ENCODE measurements at places on chromosomes 1 and 21.

- peaks cover 6% of the 10 kb centered on the region for H3K27me3 ChIP-seq
- H3K36me3 ChIP-seq = no peaks in the 10 kb centered on the region
- no peaks in the 10 kb centered on the region for H3K4me1 ChIP-seq
- no peak for DNase-seq
- no peak overlapping the region for H3K4me3 ChIP-seq
These were observed 93.4 kb upstream of the KCNK1 start for GRCh38 chr1:233520261-233521191.

DNA sequence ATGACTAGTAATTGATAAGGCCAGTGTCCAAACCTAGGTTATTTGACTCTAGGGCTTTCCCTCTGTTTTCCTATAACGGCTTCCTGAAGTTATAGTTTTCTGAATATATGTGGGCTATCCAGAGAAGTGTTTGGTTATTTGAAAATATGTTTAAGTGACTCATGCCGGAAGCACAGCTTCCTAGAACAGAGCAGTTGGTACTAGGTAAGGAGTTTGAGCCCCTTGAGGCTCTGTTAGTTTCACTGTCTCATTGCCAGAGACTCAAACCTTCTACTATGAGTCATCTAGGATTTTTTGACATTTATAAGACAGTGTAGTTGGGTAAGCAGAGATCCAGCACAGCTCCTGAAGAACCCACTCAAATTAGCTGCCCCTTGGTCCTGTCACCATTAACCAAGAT lies 27.1 kb upstream of the LEPR start:
- peaks cover 2% of the 10 kb centered on the region for H3K36me3 ChIP-seq
- peaks cover 35% of the 10 kb centered on the region for H3K4me1 ChIP-seq
- H3K27me3 ChIP-seq = no peaks in the 10 kb centered on the region
- peak; percentile 3 for DNase-seq
- H3K4me3 ChIP-seq = no peak overlapping the region

GRCh38 chr1:184941735-184942134 lies 32.6 kb downstream of the NIBAN1 start:
- peaks cover 8% of the 10 kb centered on the region for H3K27me3 ChIP-seq
- no peak overlapping the region for H3K4me3 ChIP-seq
- H3K36me3 ChIP-seq = peaks cover 9% of the 10 kb centered on the region
- DNase-seq = peak; percentile 14

DNA sequence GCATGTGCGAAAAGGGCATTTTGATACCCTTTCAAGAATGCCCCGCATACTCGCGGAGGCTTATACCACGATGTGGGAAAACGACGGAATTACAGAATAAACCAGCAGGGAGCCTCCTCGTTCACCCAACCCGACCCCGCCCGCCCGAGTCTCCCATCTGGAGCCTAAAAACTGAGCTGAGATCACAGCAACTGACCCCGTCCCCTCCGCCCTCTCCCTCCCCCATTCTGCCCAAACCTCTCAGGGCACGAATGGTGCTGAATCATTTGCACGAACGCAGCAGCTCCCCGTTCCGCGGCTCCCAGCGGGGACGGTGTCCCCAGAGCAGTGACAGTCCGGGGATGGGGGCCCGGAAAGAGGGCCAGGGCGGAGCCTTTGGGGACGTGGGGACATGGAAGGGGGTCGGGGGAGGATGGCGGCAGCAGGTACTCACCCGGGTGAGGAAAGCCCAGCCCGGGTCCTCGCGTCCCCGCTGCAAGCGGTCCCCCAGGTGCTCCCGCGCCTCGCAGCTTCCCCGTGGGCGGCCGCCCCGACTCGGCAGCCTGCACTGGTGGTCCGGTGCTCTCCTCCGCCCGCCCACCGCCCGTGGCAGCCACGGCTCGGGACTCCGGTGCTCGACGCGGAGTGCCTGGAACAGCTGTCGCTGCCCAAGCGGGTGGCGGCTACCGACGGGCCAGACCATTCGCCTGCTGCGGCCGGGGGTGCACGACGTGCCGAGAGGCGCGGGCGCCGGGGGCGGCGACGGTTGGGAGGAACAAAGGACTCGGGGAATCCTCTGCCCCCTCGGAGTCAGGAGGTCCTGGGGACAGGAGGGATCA lies at the start of gene TTLL7:
Gene TTLL7, minus strand, starts transcription at position 635 of the 818 bp plus-strand sequence. CDS start 46,921 bp downstream, outside the sequence.
- H3K36me3 ChIP-seq = no peaks in the 10 kb centered on the region
- peak within 1 kb of the TSS; percentile 77 for H3K4me3 ChIP-seq
- peaks cover 58% of the 10 kb centered on the region for H3K27me3 ChIP-seq
- peaks cover 10% of the 10 kb centered on the region for H3K4me1 ChIP-seq
- H3K27ac ChIP-seq = peak within 1 kb of the TSS; percentile 18

DNA sequence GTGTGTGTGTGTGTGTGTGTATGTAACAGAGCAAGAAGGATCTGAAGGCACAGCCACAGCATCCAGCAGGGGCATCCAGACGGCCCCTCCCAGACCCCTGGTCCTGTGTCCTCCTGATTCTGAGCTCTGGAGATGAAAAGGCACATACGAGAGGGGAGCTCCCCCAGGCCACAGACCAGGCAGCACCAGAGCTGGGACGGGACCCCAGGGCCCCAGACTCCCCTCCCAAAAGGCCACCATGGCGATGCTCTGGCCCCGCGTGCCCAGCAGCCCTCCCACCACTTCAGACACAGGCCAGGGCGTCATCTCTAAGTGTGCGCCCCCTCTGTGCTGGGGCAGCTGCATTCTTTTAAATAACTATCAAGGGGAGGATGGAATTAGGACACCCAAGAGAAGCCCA lies 245.8 kb downstream of the MATN1 start:
- DNase-seq = no peak
- peaks cover 7% of the 10 kb centered on the region for H3K27me3 ChIP-seq
- no peak overlapping the region for H3K4me3 ChIP-seq
- H3K27ac ChIP-seq = no peak overlapping the region
- H3K4me1 ChIP-seq = no peaks in the 10 kb centered on the region

GRCh38 chr1:169009666-169010065 lies 96.8 kb upstream of the ATP1B1 start:
- H3K27me3 ChIP-seq = no peaks in the 10 kb centered on the region
- no peak overlapping the region for H3K4me3 ChIP-seq
- peaks cover 13% of the 10 kb centered on the region for H3K4me1 ChIP-seq
- DNase-seq = no peak
- H3K36me3 ChIP-seq = no peaks in the 10 kb centered on the region
- no peak overlapping the region for H3K27ac ChIP-seq

DNA sequence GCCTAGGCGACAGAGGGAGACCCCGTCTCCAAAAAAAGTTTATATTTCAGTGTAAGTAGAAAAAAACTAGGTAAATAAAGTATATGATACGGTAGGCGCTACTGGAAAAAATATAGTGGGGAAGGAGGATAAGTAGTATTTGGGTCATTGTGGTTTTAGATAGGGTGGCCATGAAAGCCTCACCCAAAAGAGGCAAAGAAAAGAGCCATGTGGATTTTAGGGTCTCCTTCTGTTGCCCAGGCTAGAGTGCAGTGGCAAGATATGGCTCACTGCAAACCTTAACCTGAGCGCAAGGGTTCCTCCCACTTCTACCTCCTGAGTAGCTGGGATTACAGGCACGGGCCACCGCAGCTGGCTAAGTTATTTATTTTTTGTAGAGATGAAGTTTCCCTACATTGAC lies 17.1 kb downstream of the LEPR start:
- H3K27ac ChIP-seq = no peak overlapping the region
- H3K27me3 ChIP-seq = no peaks in the 10 kb centered on the region
- no peaks in the 10 kb centered on the region for H3K4me1 ChIP-seq
- peaks cover 4% of the 10 kb centered on the region for H3K36me3 ChIP-seq
- no peak for DNase-seq

DNA sequence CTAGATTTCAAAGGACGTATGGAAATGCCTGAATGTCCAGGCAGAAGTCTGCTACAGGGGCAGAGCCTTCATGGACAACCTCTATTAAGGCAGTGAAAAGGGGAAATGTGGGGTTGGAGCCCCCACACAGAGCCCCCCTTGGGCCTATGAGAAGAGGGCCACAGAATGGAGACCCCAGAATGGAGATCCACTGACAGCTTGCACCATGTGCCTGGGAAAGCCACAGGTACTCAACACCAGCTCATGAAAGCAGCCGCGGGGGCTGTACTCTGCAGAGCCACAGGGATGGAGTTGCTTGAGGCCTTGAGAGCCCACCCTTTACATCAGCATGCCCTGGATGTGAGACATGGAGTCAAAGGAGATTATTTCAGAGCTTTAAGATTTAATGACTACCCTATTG lies 108.7 kb downstream of the DMRTB1 start:
- no peak overlapping the region for H3K4me3 ChIP-seq
- H3K27me3 ChIP-seq = peaks cover 24% of the 10 kb centered on the region
- H3K36me3 ChIP-seq = no peaks in the 10 kb centered on the region

- no peak overlapping the region for H3K4me3 ChIP-seq
- H3K27ac ChIP-seq = no peak overlapping the region
- peaks cover 24% of the 10 kb centered on the region for H3K36me3 ChIP-seq
- DNase-seq = no peak
- no peaks in the 10 kb centered on the region for H3K27me3 ChIP-seq
These were observed 101.8 kb downstream of the CD247 start for GRCh38 chr1:167416506-167416905.

GRCh38 chr1:214367841-214368240 lies 86.9 kb downstream of the SMYD2 start:
- no peaks in the 10 kb centered on the region for H3K36me3 ChIP-seq
- no peaks in the 10 kb centered on the region for H3K4me1 ChIP-seq
- peaks cover 21% of the 10 kb centered on the region for H3K27me3 ChIP-seq

GRCh38 chr1:15355968-15356625 lies 53.6 kb upstream of the EFHD2 start:
- no peak overlapping the region for H3K4me3 ChIP-seq
- no peaks in the 10 kb centered on the region for H3K36me3 ChIP-seq
- no peak overlapping the region for H3K27ac ChIP-seq

DNA sequence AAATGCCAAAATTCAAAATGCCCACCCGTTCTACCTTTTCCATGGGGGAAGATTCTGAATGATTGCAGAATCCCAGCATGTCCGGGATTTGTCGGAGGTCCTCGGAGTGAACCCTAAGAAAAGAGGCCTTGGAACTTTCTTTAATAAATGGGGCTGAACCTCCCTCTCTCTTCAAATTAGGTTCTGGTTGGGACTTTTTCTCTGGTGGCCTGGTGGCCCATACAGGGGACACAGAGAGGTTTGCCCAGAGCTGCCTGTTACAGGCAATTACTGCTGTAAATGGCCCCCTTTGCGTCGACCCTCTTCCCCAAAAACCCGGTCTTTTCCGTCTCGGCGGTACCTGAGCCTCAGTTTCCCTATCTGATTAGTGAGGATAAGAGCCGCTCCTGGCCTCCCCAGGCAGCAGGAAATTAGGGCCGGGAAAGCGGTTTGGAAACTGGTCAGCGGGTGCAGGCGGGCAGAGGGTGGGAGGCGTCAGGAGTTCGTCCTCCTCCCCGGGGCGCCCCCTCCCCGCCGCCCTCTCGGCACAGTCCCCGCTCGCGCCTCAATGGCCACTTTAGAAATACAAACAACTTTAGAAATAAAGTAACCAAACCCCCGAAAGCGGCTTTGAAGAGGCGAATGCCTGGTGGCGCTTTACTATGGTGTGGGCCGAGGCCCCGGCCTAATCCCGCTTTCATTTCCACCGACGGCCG lies 15.6 kb downstream of the PAX7 start:
- no peak for DNase-seq
- no peak overlapping the region for H3K27ac ChIP-seq
- no peaks in the 10 kb centered on the region for H3K36me3 ChIP-seq
- H3K4me3 ChIP-seq = no peak overlapping the region
- H3K4me1 ChIP-seq = peaks cover 24% of the 10 kb centered on the region

- no peak overlapping the region for H3K4me3 ChIP-seq
- no peak overlapping the region for H3K27ac ChIP-seq
- DNase-seq = no peak
These were observed 16.0 kb downstream of the VANGL2 start for GRCh38 chr1:160416369-160416768.

DNA sequence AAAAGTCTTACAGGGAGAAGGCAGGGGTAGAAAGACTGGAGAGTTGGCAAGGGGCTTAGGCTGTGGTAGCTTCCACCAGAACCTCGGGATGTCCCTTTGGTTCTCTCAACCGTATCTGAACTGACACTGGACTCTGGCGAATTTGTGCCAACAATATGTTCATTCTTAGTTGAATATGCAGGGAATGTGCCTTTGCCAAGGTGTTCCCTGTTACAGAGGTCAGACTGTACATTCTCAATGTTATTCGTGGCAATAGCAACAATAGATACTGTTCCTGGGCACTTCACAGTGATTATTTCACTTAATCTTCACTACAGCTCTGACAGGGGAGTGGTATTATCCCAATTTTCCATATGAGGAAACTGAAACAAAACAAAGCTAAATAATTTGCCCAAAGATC lies 51.5 kb upstream of the RAB3GAP2 start:
- no peaks in the 10 kb centered on the region for H3K36me3 ChIP-seq
- no peak overlapping the region for H3K27ac ChIP-seq
- H3K4me3 ChIP-seq = no peak overlapping the region
- H3K4me1 ChIP-seq = no peaks in the 10 kb centered on the region
- peaks cover 9% of the 10 kb centered on the region for H3K27me3 ChIP-seq
- no peak for DNase-seq

- no peak overlapping the region for H3K27ac ChIP-seq
- H3K4me1 ChIP-seq = peaks cover 51% of the 10 kb centered on the region
- DNase-seq = no peak
These were observed 9.5 kb downstream of the IL6R start for GRCh38 chr1:154414606-154415005.

DNA sequence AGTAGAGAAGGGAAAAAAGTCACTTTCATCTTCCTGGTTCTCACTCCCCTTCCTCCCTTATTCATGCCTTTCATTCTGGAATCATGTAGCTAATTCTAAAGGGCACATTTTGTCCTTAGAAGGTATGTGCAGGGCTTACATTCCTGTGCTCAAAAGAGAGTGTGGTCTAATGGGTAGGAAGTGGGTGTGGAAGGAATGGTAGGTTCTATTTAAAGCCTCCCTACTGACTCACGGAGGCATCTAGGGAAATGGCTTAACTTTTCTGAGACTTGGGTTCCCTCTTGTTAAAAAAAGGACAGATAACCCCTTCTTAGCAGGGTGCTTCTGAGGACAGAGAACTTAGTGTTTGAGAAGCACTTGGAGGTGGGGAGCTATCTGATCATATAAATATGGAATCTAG lies 249.3 kb upstream of the DUSP10 start:
- DNase-seq = no peak
- no peak overlapping the region for H3K4me3 ChIP-seq
- no peaks in the 10 kb centered on the region for H3K27me3 ChIP-seq
- peaks cover 49% of the 10 kb centered on the region for H3K4me1 ChIP-seq

- H3K4me3 ChIP-seq = peak overlapping the region; percentile 56
- no peaks in the 10 kb centered on the region for H3K27me3 ChIP-seq
- peaks cover 19% of the 10 kb centered on the region for H3K36me3 ChIP-seq
- H3K27ac ChIP-seq = peak overlapping the region; percentile 88
- no peak for DNase-seq
These were observed 23.4 kb downstream of the GTF2B start for GRCh38 chr1:88867743-88868521.

DNA sequence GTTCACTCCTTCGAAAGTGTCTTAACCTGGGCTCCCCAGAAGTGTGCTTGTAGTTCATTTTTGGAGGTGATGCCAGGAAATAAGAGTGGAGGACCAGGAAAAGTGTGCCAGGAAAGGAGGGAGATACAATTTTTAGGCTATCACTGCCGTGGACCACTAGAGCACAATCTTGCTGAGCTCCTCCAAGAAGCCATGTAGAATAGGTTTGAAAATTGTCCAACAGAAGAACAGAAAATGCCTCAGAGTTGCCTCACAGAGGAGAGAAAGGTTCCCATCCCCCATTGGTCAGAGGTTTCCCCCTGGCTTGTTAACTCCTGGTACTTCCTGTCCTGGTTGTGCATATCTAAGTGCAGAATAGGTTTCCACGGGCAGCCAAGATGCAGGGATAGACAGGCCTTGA lies 41.6 kb downstream of the CATSPERE start:
- DNase-seq = no peak
- no peaks in the 10 kb centered on the region for H3K27me3 ChIP-seq
- H3K4me3 ChIP-seq = no peak overlapping the region
- peaks cover 5% of the 10 kb centered on the region for H3K36me3 ChIP-seq

Data from activated naive CD8-positive, alpha-beta T cell treated with anti-CD3 and anti-CD28 coated beads, Interleukin-2, amount 50 U/mL, for 24 hours (primary cell).